ENCODE measurements at places on chromosomes 16 and 17.

- DNase-seq, result no peak
Measured at GRCh38 chr16:47033176-47033575, 59.7 kb upstream of the DNAJA2 start.

- no peak for DNase-seq
Measured at GRCh38 chr16:89712274-89712781, 8.4 kb downstream of the VPS9D1 start.

- DNase-seq, result no peak
Measured at GRCh38 chr17:72640415-72641165, 451.9 kb downstream of the SLC39A11 start.

GRCh38 chr17:77127735-77128361, 12.9 kb upstream of the SEC14L1 start:
- DNase-seq, result peak; percentile 59

- DNase-seq, result no peak
Measured at GRCh38 chr16:85361441-85362118, 249.3 kb upstream of the CIBAR2 start.

DNA sequence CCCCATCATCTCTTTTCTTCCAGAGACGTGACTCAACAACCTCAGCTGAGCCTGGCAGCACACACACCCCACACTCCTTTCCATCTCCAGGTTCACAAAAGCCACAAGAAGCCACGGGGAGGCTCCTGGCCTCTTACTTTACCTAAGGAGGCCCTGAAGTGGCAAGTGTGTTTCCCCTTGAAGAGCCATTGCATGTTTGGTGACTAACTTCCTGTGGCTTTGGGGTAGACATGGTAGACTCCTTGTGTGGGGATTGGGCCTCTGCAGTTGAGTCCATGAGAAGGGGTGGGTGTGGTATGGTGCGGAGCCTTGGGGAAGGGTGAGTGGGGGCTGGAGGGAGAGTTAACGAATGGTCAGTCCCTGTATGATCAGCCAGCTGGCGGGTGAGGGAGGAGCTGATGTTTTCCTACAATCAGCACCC, 24.2 kb downstream of the SAP30BP start:
- DNase-seq, result peak; percentile 36

DNA sequence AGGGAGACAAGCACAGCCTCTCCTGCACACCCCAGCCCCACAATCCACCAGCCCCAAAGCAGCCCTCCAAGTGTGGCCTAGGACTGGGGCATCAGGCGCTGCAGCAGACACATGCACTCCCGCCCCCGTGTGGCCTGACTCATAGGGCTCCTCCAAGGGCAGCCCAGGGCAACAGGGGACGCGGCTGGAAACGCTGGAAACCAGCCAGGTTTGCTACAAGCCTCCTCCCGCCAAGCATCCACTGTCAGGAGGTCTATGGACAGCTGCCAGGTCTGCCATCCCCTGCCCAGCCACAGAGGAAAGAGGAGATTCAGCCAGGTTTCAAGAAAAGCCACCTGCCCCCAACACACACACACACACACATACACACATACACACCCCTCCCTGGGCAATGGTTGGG, 25.8 kb downstream of the SRCIN1 start:
- no peak for DNase-seq

DNA sequence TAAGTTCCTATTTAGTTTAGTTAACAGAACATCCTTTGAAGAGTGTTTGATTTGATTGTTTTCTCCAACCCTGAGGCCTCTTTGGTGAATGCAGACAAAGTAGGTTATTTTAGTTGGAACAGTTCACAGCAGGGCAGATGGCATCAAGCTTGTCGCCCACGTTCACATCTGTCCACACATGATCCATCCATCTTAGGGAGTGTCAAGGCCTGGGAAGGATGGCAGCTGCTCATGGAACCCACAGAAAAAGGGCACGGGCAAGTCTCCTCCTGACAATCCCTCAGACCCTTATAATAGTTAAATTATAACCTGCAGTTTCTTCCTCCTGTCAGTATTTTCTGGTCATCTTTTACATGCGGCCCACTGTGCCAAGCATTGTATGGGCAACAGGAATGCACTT, 60.2 kb downstream of the KNOP1 start:
- DNase-seq, result no peak

GRCh38 chr17:9874722-9875121, 30.3 kb downstream of the RCVRN start:
- DNase-seq, result no peak

DNA sequence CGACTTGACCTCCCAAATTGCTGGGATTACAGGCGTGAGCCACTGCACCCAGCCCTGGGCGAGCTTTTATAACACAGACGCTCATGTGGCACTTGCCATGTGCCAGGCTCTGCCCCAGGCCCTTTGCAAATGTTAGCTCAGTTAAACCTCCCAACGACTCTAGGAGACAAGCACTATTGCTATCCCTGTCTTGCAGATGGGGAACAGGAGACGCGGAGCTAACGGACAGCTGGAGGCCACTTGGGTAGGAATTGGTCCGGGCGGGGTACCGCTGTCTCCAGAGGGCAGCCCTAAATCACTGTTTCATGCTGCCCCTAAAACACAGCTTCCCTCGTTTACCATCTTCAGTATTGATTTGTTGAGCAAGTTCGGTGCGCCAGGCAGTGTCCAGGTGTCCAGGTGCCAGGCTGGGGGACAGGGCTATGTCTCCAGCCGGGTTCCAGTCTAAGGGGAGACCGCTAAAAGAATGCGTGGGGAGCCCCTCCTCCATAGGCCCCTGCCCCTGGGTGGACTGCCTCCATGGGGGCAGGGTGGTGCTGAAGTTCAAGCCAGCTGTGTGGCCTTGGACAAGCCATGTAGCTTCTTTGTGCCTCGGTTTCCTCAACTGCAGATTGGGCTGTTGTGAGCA, 23.7 kb downstream of the TMEM235 start:
- no peak for DNase-seq

GRCh38 chr17:1546292-1546922, 16.2 kb downstream of the PITPNA start:
- DNase-seq, result no peak

GRCh38 chr16:30016555-30017276, 5.9 kb upstream of the DOC2A start:
- DNase-seq, result no peak

DNA sequence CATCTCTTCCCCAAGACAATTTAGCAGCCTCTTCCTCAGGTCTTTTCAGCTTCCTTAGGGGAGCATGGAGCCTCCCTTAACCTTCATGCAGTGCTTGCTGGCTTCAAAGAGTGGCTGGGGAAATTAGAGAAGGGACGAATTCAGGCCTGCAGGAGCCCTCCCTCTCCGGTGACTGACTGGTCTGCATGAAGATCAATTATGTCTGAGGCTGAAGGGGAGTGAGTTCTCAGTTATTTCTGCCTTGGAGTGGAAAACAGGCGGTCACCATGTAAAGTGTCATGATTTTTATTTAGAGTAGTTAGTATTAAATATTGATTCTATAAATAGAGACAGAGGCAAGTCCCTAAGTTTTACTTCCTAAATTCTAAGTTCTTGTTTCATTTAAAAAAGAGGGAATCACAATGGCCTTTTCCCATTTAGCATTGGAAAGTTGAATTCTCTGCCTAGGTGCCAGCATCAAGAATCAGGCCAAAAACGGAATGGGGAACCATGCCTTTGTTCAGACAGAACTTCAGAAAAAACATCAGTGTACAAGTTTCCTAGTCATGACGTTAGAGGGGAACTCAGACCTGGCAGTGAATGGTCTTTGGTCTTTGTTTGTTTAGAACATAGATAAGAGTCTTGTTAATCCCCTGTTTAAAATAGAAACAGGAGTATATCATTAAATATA, 4.4 kb downstream of the GABARAPL2 start:
- no peak for DNase-seq

DNA sequence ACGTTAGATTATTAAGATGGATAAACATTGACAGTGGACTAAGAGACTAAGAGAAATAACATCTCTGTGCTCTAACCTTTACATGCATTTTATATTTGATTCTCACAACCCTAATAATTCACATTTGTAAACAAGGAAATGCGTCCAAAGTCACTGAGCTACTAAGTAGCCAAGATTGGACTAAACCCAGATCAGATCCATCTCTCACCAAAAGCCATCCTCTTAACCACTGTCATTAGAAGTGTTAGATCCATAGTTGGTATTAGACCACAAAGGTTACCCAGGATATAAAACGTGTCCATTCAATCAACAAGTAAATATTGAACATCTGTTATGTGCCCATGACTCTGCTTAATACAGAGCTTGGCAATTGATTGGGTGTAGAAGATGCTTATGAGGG, 5.2 kb downstream of the HSD17B2 start:
- no peak for DNase-seq

GRCh38 chr17:15913826-15914225, 31.1 kb upstream of the ADORA2B start:
- DNase-seq, result no peak

DNA sequence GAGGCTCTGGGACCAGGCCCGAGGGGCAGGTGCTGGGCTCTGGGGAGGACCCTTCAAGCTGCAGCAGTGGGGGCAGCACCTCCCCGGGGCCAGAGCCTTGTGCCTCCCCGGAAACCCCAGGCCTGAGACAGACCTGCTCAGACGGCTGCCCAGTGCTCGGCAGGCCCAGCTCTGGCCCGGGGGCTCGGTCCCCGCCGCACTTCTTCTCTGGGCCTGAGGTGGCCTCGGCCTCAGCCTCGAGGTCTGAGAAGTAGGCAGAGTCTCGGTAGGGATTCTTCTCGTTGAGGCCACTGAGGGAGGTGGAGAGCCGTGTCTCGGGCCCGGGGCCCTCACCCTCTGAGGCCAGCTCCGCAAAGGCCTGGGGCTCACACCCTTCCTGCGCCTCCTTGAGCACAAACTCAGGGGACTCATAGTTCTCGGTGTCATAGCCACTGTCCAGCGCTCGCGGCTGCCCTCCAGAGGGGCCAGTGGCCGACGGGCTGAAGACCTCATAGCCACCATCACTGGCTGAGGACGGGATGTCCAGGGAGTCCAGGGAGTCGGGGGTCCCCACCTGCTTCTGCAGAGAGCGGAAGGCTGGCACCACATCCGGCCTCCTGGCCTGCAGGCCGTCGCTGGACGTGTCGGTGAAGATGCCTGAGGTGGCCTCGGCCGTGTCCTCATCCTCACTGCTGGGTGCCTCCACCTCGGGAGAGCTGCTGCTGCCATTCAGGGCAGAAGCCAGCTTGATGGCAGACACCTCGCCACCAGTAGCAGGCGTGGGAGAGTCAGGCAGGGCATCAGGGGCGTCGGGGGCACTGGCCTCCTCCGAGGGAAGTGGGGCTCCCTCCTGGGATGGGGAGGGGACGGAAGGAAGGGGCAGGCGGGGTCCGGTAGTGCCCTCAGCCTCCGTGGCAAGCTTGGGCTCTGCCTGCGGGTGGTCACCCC, 44.3 kb upstream of the PVALEF start:
- DNase-seq, result no peak

DNA sequence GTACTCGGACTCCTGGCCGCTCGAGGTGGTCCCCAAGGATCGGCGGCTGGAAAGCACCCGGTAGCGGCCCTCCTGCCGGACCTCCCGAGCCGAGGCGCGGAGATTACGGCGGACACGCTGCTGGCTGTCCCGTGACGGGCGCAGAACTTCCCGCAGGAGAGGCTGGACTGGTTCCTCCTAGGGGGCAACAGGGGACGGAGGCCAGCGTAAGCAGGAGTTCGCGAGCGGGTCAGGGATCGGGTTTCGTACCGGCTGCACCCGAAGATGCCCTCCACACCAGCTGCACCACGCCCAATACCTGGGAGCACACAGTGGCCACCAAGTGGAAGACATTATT, 341 bp downstream of the SLC7A6OS start:
- no peak for DNase-seq

DNA sequence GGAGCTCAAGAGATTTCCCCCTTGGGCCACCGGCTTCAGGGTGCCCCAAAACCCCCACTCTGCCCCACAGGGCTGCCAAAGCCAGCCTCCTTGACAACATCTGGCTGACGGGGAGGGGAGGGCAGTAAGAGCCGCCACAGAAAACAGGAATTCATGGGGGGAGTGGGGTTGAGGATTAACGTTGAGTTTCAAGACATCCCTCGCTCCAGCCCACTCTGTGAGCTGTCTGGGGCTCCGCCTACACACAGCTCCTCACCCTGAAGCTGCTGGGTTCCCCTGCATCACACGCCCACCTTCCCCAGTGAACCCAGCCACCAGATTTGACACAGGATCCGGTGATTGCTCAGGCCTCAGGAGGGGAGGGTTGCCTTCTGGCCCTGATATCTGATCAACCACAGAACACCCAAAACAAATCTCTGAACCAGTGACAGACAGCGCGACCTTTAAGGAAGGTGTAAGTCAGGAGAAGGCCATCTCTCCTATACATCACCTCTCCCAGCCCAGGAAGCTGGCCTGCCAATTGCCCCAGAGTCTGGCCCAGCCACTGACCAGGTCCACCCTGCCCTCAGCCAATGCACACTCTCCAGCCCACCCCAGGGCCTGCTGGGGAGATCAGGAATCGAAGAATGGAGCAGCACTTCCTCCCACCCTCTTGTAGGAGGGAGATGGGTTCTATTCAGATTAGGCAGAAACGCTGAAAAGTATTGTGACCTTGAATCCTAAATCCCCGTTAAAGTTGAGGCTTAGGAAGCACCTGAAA, 132.1 kb downstream of the CLEC16A start:
- peak; percentile 73 for DNase-seq

DNA sequence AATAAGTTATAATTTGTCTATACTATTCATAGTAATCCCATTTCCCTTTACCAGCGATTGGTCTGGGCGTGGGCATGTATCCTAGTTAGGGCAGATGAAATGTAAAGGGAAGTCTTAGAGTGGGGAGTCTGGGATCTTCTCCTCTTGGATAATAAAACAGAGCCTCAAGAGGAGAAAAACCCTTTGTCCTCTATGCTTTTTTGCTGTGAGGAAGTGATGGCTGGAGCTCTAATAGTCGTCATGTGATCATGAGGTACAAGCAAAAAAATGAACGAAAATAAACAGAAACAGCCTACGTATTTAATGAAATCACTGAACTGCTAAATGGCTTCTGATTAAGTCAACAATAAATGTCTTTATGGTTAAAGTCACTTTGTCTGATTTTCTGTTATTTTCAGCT, 26.8 kb downstream of the EFCAB5 start:
- no peak for DNase-seq

- DNase-seq, result peak; percentile 66
Measured at GRCh38 chr17:74210191-74211140, 2.9 kb upstream of the TTYH2 start.

GRCh38 chr16:22614271-22614947, 103.7 kb downstream of the NPIPB5 start:
- no peak for DNase-seq

DNA sequence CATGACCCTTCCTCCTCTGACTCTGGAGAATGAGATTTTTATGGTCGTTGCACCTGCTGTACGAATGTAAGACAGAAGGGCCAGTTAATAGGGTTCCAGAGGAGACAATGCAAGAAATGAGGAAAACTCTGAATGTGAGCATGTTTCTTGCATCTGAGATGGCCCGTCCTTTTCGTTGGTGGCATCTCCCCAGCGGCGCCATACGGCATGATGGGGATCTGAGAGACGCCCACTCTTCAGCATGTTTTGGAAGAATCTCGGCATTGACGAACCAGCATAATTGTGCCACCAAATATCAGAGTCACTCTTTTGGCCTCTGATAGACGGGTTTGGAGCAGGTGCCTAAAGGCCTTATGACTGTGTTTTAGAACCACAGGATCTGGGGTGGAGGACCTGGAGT, 126.5 kb upstream of the RCVRN start:
- DNase-seq, result no peak

All from stimulated activated CD4-positive, alpha-beta T cell treated with anti-CD3 and anti-CD28 coated beads, Interleukin-12 subunit alpha, Interleukin-12 subunit beta, amount 100 ng/mL, for 48 hours (primary cell).